ENCODE measurements at places on chromosomes 6 and 20.

DNA sequence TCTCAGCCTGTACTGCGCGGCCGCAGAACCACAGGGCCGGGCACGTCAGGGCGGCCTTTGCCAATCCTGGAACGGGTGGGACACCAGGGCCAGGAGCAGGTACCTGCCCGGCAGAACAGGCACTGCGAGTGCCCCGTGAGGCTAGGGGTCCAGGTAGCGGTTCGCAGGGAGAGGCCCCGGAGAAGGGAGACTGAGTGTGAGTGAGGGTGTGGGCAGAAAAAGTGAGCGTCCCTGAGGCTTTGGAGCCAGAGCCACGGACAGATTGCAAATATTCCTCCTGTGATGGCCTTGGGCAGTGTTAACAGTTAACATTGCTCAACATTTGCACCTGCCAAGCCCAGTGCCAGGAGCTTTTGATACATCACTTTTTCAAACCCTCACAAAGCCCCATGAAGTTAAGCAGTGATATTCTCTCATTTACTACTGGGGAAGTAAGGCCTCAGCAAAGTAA, 491 bp downstream of the GNMT start:
- no peak overlapping the region for H3K27ac ChIP-seq
- no peaks in the 10 kb centered on the region for H3K27me3 ChIP-seq
- H3K36me3 ChIP-seq, result no peaks in the 10 kb centered on the region
- no peaks in the 10 kb centered on the region for H3K4me1 ChIP-seq
- no peak overlapping the region for H3K4me3 ChIP-seq

DNA sequence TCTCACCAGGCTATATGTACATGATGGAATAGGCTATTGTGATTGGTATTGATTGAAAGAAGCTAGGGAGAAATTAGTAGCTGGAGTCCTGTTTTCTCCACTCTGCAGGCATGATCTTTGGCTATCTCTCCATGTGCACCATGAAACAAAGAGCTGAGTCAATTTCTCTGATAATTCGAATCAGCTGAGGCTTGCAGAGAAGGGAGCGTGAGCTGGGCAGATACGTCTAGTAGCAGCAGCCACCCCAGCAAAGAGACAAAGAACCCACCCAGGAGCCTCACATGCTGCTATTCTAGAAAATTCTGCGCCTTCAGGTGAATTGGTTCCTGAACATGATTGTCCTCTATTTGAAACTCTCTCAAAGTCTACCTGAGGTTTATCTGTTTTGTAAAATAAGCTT, 6.9 kb upstream of the SGK1 start:
- no peaks in the 10 kb centered on the region for H3K36me3 ChIP-seq
- H3K27ac ChIP-seq, result no peak overlapping the region
- no peak for DNase-seq
- H3K4me3 ChIP-seq, result no peak overlapping the region
- H3K4me1 ChIP-seq, result no peaks in the 10 kb centered on the region

GRCh38 chr20:63547725-63548480, at the start of gene SRMS:
SRMS (minus strand) TSS chr20:63547749; CDS start chr20:63547463, 286 bp downstream.
- H3K27ac ChIP-seq, result no peak within 1 kb of the TSS
- DNase-seq, result no peak
- H3K27me3 ChIP-seq, result no peaks in the 10 kb centered on the region
- H3K4me3 ChIP-seq, result no peak within 1 kb of the TSS
- peaks cover 51% of the 10 kb centered on the region for H3K4me1 ChIP-seq

GRCh38 chr6:105493736-105494135, 90.9 kb upstream of the PREP start:
- no peak overlapping the region for H3K27ac ChIP-seq
- no peaks in the 10 kb centered on the region for H3K27me3 ChIP-seq
- DNase-seq, result no peak
- no peak overlapping the region for H3K4me3 ChIP-seq
- no peaks in the 10 kb centered on the region for H3K36me3 ChIP-seq
- H3K4me1 ChIP-seq, result no peaks in the 10 kb centered on the region

GRCh38 chr6:68008445-68008844, 626.6 kb upstream of the ADGRB3 start:
- H3K36me3 ChIP-seq, result no peaks in the 10 kb centered on the region
- H3K27me3 ChIP-seq, result no peaks in the 10 kb centered on the region
- 0 out of 2 replicates have a peak, but pooled peaks cover 3% of the 10 kb centered on the region for H3K4me1 ChIP-seq
- H3K4me3 ChIP-seq, result no peak overlapping the region

GRCh38 chr20:57880571-57880892, 170.7 kb upstream of the PMEPA1 start:
- H3K36me3 ChIP-seq, result no peaks in the 10 kb centered on the region
- no peak overlapping the region for H3K4me3 ChIP-seq
- no peak for DNase-seq
- no peaks in the 10 kb centered on the region for H3K27me3 ChIP-seq
- no peak overlapping the region for H3K27ac ChIP-seq

- H3K4me3 ChIP-seq, result no peak overlapping the region
- no peak for DNase-seq
- no peaks in the 10 kb centered on the region for H3K4me1 ChIP-seq
- H3K27me3 ChIP-seq, result no peaks in the 10 kb centered on the region
- H3K27ac ChIP-seq, result no peak overlapping the region
These were observed 8.5 kb upstream of the SDCBP2 start for GRCh38 chr20:1337441-1337840.

- no peak overlapping the region for H3K27ac ChIP-seq
- no peak for DNase-seq
- no peak overlapping the region for H3K4me3 ChIP-seq
- H3K27me3 ChIP-seq, result no peaks in the 10 kb centered on the region
- H3K36me3 ChIP-seq, result no peaks in the 10 kb centered on the region
- H3K4me1 ChIP-seq, result no peaks in the 10 kb centered on the region
These were observed 459.8 kb upstream of the RUNX2 start for GRCh38 chr6:44868335-44868668.

DNA sequence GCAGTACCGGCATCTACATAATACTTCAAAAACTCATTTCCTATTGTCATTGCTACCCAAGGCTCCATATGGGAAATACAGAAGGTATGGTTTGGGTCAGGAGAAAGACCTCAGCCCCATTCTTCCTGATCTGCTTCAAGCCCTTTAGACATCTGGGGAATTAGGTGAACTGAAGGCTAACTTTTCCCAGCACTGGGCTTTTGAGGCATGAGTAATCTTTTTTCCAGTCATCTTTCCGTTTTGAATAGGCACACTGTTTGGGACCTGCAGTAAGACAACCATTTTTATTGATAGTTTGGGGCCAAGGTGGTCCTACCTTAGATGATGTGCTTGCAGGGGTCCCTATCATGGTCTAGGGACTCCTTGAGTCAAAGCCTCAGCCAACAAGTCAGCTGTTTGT, 198.4 kb downstream of the HAO1 start:
- no peaks in the 10 kb centered on the region for H3K4me1 ChIP-seq
- no peak overlapping the region for H3K4me3 ChIP-seq
- H3K36me3 ChIP-seq, result no peaks in the 10 kb centered on the region
- no peak overlapping the region for H3K27ac ChIP-seq
- no peak for DNase-seq

Measured in Karpas-422 (cell line).